AG04450 (cell line): ENCODE measurements at places on chromosomes 12 and 14.

DNA sequence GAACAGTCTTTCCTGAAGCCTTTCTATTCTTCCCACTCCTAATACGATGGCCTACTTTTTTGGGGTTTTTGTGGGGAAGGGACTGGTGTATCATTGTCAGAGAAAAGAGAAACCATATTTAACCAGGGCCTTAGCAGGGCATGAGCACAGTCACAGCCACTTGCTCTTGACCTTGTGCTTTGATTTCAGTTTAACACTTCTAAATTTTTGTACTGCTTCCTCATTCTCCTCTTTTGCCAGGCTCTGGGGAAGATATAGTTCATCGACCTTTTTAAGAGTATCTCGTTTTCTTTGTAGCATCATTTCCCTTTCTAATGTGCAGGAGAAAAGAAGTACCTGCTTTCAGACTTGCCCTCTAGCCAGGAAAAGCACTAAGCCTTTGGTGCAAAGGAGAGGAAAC is 2.2 kb downstream of the ZBTB1 start:
- no peak for DNase-seq

- no peak for DNase-seq
Measured at GRCh38 chr12:99259040-99259934, 388.3 kb upstream of the GARIN6 start.

DNA sequence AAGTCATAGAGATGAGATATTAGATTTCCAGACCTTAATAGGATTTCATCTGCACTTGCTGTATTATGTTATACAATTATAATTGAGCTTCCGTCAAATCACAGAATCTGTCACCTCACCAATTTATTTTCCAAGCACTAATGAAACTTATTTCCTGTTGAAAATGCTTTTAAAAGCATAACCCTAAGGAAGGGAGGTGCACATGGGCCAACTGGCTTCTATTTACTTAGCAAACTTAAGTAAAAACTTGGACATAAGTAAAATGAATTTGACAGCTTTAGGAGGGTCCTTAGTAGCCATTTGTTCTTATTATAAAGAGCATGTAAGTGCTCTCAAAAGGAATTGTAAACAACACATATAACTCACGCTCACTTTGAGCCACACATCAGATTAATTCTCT is 462.2 kb upstream of the TMPO start:
- no peak for DNase-seq

DNA sequence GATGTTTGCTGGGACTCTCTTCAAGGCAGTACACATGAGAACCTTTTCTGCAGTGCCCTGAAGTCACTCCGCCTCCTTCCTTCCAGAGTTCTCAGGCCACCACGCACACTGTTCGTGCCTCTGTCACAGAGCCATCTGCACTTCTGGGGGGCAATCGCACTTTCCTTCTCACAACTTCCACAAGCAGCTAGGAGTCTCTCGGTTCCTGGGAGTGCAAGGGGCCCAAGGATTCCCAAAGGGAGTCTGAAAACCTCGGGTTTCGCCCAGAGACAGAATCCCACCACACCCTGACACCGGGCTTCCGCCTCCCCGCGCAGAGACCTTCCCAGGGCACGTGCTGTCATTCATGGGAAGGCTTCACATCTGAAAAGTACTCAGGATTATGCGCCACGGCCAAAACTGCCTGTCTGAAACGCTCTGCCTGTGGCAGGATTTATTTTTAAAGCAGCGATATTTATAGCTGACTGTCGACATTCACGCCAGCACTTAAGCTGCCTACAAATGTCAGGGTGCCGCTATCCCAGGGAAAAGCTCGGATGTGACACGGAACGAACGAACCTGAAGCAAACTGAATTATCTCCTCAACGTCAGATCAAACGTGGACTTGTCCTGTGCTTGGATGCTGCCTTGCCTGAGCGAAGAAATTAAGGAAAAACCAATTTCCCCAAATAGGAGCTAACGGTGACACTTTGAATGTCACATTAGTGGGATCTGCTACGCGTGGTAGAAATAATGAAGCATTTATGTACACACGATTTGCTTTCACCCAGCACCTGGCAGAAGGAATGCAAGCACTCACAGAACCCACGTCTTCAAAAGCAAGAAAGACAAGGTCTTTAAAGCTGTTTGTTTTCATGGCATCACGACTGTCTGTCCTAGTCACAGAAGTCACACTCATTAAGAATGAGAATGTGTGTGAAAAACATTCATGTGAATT is 154.0 kb downstream of the PIWIL1 start:
- DNase-seq, result no peak

GRCh38 chr12:2982361-2982760 is 23.2 kb downstream of the TEAD4 start:
- no peak for DNase-seq

- no peak for DNase-seq
Measured at GRCh38 chr12:7169951-7170350, 19.5 kb upstream of the PEX5 start.

DNA sequence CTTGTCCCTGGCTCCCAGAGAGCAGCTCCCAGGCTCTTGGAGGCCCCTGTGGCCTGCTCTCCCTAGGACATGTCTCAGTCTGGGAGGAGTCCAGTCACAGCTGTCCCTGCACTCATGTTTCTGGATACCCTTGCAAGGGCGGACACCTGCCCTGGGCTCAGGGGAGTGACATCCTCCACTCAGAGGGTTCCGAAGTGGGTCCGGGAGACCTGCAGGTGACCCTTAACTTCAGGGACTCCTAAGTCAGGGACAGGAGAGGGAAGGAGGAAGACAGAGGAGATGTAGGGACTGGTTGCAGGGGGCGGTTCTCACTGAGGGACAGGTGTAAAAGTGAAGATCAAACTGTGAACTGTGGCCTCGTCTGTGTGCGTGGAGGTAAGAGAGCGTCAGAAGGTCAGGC is 37.6 kb downstream of the CACNA2D4 start:
- DNase-seq, result no peak

GRCh38 chr14:54566410-54567223 is at the start of gene SAMD4A:
SAMD4A (plus strand) TSS chr14:54567128; CDS start chr14:54567917, 789 bp downstream.
- peak; percentile 71 for DNase-seq

DNA sequence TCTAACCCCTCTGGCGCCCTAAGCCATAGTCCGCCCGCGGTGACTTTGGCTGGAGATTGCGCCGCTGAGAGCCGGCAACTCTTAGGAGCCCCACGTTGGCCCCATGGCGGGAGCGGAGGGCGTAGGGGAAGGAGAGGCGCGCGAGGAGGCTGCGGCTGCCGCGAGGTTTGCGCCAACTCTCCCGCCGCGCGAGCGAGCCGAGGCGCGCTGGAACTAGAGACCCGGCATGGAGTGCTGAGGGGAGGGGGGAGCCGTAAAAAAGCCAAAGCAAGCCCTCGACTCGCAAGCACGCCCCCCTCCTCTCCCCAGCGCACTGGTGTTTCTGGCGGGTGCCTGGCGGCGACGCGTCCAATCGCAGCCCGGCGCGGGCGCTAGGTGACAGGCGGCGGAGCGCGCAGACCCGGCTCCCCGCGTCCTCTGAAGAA is at the start of gene SYT10:
TSS of gene SYT10 (minus strand) at position 233 of the 425 bp plus-strand sequence. CDS start 297 bp downstream, outside the sequence.
- DNase-seq, result no peak

GRCh38 chr14:21055432-21056117 is 2.0 kb upstream of the RNASE8 start:
- no peak for DNase-seq

DNA sequence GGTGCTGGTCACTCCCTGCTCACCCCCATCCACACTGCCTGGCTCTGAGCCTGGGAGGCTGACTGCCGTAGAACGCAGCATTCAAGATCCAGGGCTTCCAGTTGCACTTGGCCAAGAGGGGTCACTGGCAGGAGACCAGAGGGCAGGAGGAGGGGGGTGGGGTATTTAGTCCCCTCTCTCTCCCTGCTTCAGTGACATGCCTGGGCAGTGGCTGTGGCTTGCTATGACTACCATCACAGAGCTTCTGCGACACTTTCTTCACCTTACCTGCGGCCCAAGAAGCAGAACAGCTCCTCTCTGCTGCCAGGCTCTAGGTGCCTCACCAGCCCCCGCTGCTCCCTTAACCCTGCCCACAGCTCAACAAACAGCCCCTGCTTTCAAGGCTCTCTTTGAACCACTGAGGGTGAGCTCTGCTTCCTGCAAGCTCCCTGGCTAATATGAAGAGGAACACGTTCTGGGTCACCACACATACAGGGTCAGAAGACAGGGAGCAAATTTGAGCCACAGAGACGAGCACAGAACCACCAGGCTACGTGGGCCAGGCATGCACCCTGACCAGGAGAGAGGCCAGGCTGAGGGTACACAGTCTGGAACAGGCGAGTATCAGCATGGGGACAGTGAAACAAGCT is 55.7 kb downstream of the ITPK1 start:
- no peak for DNase-seq

DNA sequence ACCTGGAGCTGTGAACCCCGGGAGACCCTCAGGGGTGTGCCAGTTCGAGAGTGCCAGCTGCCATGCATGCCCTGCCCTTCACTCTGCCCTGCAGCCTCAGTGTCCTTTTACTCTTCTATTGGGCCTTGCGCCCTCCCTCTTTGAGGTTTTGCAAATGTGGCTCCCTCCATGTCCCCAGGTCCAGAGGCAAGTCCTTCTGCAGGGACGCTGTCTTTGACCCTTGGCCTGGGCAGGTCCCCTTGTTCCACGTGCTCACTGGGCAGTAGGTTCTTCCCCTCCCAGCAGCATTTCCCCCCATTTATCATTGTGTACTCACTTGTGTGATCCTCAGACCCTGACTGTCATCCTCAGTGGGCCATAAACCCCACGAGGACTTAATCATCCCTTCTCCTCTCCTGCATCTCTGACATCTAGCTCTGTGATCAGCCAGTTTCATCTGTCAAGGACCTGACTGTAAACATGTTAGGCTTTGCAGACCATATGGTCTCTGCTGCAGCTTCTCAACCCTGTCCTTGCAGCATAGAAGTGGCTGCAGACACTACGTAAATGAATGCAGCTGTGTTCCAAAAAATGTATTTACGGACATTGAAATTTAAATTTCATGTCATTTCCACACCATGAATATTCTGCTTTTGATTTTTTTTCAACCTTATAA is 36.6 kb downstream of the TSPAN9 start:
- no peak for DNase-seq

DNA sequence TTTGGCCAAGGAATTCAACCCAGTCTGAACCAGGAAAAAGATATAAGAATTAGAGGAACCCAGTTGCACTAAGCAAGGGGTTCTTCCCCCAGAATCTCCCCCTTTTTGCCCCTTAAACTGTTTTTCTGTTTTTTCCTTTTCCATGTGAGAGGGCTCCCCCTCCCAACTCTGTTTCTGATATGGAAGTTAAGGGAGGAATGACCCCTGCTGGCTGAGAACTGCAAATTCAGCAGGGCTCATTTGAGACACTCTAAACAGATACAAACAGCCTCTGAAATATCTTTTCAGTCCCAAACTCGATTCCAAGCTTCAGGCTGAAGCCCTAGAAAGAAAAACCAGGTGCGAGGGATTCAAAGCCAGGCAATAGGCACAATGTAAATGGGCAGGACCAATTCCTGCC is 132.7 kb downstream of the SLC41A2 start:
- no peak for DNase-seq

DNA sequence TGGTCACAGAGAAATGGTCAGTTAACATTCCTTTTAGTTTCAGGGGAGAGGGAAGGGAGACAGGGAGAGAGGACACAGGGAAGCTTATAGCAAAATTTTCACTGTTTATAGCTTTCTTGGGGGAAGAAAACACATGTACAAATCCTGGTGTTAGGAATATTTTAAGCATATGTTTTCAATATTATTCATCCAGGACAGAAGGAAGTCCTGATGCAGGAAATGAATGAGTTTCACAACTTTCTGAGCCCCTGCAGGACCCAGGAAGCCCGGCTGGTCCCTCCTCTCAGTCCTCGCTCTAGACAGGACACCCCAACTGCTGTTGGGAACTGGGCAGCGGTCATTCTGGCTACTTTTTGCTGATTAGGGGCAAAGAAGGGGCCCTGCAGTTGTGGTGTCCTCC is 71.1 kb upstream of the ZDHHC17 start:
- DNase-seq, result no peak

- DNase-seq, result no peak
Measured at GRCh38 chr12:54593135-54593534, 4.7 kb upstream of the PPP1R1A start.

DNA sequence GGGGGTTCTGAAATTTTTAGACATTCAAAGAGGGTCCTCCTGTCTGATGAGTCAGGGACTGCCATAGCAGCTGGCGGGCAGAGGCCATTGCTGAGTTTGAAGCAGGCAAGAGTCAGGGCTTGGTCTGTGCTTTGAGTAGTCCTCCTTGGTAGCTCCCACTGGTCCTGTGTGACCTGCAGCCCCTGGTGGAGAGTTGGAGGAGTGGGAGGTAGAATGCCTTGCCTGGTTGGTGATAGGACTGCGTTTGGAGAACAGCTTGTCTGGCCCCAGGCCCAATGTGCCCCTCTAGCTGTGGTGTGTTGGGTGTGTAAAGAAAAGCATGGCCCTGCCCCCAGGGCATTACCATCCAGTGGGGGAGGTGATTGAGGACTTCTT is 116.7 kb downstream of the BEGAIN start:
- DNase-seq, result no peak

DNA sequence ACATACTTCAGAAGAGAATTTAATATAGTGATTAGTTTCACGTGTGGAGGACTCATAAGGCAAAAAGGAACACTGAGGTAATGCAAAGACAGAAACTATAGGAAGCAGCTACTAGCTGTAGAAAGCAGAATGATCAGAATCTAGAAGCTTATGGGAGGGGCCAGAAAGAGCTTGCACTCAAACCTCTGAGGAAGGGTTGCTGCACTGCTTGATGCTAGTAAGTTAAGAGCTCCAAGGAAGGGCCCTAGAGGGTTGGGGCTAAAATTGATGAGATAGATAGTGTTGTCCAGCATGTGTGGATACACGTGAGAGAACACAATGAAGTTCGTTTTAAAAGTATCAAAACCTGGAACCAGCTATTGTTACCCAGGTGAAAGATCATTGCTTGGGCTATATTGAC is 311.1 kb downstream of the SLC6A15 start:
- no peak for DNase-seq

DNA sequence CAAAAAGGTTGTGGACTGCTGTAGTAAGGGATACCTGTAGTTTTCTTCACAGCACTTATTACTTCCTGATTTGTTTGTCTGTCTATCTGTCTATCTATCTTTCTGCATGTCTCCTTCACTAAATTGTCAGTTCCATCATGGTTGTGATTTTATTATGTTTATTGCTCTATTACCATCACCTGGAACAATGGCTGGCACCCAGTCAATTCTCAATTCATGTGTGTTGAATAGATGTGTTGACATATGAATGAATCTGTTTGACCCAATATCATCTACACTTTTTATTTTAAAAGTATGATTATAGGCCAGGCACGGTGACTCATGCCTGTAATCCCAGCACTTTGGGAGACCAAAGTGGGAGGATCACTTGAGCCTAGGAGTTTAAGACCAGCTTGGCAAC is 224.4 kb downstream of the NUBPL start:
- no peak for DNase-seq

GRCh38 chr12:4201333-4202100 is 72.0 kb upstream of the CCND2 start:
- no peak for DNase-seq

GRCh38 chr14:73613046-73613383 is 698 bp downstream of the ACOT6 start:
- DNase-seq, result no peak
